ENCODE measurements at places on chromosomes 7 and 10.

DNA sequence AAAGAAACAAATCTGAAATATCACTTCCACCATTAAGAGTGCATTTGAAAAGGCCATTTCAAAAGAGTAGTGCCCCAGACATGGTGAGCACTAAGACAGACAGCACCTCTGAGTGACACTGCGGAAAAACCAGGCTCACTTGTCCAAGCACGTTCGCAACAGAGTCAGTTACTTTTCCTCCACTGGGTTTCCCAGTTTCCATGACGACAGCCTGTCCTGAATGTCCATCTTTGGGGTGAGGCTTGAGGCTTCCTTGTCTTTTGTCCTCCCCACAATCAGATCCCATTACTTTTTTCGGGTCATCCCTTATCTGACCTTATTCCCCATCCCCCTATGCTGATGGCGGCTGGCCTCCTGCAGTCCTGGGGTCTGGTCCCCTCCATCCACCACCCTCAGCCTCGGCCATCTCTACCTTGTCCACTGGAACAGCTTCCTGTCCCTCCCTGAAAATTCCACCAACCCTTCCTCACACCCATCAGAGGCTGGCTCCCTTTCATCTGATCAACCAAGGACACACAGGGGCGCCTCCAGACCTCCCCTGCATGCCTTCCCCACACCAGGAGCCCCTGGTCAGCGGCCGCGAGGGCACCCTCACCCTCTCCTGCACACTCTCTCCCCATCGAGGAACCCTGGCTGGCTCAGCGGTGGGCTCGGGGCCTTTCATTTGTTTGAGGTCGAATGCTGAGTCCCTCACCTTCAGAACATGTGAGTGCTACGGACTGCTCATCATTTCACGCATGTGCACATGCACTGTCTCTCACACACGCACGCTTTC is 363.6 kb downstream of the DNAJB6 start:
- no peak for DNase-seq

DNA sequence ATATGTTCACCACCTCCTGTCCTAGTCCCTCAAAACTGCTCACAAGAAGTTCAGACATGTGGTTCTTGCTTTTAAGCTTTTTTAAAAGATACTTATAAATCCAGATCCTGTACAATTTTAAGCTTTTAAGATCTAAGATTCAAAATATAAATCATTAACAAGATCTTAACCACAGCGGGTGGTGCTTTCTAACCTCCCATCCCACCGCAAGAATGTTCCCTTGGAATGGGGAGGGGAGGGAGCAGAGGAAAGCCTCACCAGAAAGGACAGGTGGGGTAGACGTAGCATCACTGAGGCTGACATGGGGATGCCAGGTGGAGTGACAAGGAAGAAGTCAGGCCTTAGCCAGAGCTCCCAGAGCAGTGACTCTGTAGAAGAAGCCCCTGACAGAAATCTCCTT is 133.5 kb downstream of the C1GALT1 start:
- DNase-seq = no peak

DNA sequence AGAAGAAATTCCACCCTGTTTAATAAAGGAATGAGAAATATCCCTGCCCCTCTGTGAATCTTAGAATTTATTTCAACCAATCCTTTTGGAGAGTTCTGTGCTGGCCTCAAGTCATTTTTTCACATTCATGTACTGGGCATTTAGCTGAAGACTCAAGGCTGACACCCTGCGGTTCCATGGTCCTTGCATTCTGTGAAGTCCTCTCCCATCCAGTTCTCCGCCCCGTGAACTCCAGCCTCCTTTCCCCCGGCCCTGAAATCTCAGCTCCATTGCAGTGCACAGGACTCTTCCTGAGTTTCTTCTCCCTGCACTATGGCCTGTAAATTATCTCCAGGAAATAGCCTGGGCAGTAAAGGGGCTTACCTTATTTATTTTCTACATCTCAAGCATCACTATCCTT is 183.0 kb upstream of the KCND2 start:
- no peak for DNase-seq

GRCh38 chr7:152185558-152185957 is 160.1 kb downstream of the GALNT11 start:
- no peak for DNase-seq

GRCh38 chr10:36761121-36761520 is 364.3 kb upstream of the ANKRD30A start:
- DNase-seq = no peak

DNA sequence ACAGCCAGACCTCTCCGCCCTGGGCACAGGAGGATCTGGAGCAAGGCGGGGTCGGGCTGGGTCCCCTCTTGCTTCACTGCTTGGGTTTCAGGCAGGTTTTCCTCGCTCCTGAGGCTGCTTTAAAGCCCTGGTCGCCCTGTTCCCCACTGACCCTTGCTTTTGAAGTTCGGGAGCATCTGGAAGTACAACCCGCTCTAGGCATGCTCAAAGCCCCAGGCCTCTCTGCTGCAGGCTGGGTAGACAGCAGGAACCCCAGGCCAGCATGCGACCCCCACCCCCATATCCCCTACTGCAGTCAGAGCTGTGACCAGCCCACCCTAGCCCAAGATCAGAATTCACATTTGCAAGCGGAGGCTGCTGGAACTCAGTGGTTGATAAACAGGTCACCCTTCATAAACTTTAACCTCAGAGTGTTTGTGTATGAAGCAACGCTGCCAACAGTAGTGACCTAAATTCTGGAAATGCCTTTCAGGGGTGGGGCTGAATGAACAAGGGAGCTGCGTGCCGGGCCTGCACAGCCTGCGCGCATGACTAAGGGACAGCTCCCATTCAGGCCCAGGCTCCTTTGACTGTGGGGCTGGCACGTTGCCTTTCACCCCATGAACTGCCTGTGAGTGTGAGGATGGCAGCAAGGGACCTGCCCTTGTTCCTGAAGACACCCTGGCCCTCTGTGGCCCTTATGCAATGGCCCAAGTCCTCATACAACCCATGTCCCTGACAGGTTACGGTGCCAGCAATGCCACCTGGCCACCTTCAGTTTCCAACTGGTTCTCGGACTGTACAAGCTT is 52.5 kb downstream of the PROSER2 start:
- no peak for DNase-seq

GRCh38 chr10:46069771-46070463 is 23.8 kb upstream of the MSMB start:
- no peak for DNase-seq

DNA sequence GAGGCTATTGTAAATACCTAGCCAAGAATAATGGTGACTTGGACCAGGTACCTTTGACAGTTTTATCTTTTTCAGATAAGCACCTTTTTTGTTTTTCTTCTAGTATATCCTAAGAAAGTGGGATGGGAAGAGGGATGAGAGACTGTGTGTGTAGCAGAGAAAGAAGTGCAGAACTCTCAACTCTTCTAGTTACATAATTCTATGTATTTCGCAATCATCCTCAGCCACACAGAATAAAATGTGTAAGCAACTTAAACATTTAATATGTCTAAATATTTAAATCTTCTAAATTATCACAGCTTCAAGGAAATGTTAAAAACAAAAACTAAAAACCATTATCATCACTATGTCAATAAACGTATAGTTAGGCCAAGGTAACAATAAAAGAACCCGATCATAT is 42.6 kb upstream of the GSAP start:
- DNase-seq = no peak

GRCh38 chr7:108076156-108076555 is 54.0 kb downstream of the LAMB4 start:
- DNase-seq = no peak

DNA sequence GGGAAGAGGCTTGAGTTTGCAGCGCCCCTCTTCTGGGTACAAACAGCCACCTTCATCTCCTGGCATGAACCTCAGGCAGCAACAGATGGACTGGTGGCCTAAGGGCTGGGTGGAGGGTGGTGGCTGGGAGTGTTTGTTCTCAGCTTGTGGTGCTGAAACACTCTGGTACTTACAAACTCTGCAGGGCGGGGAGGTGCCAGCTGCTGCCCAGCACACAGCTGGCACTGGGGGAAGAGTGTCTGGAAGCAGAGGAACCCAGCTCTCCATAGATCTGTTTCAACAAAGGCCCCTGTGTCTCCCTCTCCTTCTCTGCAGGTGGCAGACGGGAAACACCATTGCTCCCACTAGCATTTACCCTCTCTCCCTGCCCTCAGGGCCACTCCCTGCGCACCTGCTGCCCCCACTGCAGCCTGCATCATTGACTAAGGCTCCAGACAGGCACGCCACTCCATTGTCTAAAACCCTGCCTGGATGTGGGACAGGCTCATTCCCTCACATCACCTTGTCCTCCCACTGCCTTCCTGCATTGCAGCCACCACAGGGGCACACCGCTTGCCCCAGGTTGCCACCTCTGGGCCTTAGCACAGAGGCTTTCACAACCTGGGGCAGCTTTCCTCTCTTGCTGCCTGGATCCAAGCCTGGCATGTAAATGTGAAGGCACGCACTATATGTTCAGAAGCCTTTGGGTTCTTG is 6.5 kb downstream of the ARHGAP22 start:
- DNase-seq = no peak

- DNase-seq = no peak
Observed at GRCh38 chr7:48090095-48090805, 1.2 kb downstream of the UPP1 start.

DNA sequence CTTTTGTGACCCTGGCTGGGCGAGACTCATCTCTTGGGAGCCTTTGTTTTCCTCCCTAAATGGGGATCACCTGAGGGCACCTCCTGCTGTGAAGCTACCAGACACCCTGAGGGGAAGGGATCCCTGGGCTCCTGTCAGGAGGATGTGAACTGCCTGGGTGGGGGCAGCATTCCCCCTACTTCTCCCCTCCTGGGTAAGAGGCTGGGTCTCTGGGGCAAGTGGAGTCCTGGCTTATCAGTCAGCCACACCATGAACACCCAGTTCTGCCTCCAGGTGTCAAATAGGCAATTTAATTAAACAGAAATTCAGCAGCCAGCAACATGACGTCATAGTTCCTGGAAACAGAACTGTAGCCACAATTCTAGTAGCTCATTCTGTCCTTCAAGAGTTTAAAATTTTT is 97.7 kb upstream of the RET start:
- no peak for DNase-seq

- DNase-seq = no peak
Observed at GRCh38 chr7:27689150-27689549, 26.5 kb upstream of the HIBADH start.

DNA sequence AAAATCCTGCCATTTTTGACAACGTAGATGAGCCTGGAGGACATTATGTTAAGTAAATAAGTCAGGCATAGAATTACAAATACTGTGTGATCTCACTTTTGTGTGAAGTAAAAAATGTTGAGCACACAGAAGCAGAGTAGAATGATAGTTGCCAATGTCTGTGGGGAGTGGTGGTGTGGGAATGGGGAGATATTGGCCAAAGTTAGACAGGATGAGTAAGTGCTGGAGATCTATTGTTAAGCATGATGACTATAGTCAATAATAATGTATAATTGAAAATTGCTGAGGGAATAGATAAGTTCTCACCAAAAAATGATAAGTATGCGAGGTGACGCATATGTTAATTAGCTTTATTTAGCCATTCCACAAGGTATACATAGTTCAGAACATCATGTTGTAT is 92.0 kb downstream of the GPR85 start:
- DNase-seq = no peak

GRCh38 chr10:79148452-79149344 is 79.9 kb downstream of the ZMIZ1 start:
- no peak for DNase-seq

- no peak for DNase-seq
Observed at GRCh38 chr7:135428011-135428410, 81.9 kb downstream of the CNOT4 start.

DNA sequence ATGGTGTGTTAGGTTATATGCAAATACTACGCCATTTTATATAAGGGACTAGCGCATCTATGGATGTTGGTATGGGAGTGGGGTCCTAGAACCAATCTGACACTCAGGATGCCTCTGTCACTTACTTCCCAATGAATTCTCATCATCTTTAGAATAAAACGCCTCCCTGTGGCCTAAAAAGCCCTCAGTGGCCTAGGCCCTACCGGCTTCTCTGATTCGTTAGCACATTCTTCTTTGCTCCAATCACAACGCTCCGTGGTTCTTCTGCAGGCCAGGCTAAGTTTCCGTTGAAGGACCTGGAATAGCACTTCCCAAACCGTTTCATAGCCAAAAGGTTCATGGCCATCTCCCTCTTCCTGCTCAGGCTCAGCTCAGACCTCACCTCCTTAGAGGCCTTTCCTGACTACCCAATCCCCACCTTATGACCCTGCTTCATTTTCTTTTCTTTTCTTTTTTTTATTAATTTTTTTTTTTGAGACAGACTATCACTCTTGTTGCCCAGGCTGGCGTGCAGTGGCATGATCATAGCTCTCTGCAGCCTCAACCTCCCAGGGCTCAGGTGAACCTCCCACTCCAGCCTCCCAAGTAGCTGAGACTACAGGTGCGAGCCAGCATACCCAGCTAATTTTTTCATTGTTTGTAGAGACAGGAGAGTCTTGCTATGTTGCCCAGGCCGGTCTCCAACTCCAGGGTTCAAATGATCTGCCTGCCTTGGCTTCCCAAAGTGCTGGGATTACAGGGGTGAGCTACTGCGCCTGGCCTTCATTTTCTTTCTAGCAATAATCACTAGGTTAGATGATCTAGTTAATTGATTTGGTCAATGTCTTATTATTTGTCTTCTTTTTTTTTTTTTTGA is 24.5 kb upstream of the YWHAG start:
- no peak for DNase-seq

- no peak for DNase-seq
Observed at GRCh38 chr7:106243893-106244292, 40.9 kb downstream of the NAMPT start.

DNA sequence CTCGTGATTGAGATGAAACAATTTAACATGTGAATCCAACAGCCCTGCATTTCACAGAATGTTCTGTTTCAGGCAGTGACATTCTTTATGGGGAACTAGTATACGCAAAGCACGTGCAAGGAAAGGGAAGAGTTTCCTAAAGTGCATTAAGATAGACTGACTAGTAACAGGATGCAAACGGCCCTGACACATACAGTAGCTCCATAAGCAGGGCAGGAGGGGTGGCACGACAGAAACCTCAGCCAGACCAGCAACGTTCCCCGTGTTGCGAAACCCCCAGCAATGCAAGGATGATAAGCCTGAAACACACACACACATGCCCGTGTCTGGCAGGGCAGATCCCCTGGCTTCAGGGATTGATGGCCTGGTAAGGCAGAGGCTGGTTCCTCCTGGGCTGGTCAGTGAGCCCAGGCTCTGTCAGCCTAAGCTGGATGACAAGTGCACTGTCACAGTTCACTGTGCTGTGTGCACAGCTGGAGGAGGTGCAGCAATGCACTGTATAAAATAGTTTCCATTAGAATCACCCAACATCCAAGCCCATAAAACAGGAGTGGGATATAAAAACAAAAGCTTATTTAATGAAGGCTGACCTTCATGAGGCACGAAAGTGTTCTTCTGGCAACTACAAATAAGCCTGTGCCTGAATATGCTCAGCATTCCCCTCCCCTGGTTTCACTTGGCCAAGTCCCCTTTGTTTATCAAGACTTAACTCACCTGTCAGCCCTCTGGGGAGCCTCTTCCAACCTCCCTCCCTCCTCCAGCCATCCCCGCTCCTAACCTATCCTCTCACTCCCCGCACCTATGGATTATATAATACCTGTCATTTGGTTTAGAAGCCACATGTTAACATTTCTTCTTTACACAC is 88.8 kb downstream of the GSAP start:
- no peak for DNase-seq

- DNase-seq = no peak
Observed at GRCh38 chr7:26937306-26937705, 72.9 kb upstream of the SKAP2 start.
